ENCODE measurements at places on chromosomes 7 and 10. TPM values are rescaled to one million over a fixed set of nuclear protein-coding genes. Genes with fewer than 3 reads are reported as not detected.

The TMEM213 gene
- not detected for total RNA-seq

The MAT1A gene
- 3.9 TPM for total RNA-seq

The AP1S1 gene
- 47.2 TPM for total RNA-seq

The VSTM2A gene
- total RNA-seq, result 5.8 TPM

The ATG9B gene
- 7.1 TPM for total RNA-seq

The RADIL gene
- 12.0 TPM for total RNA-seq

The ACSM6 gene
- not detected for total RNA-seq

The PDCD4 gene
- 120 TPM for total RNA-seq

The ANKRD7 gene
- total RNA-seq, result 0.36 TPM

The BICC1 gene
- 5.1 TPM for total RNA-seq

The TAS2R41 gene
- not detected for total RNA-seq

The RNF32 gene
- 2.4 TPM for total RNA-seq

The PARP12 gene
- total RNA-seq, result 46.4 TPM

The CTNNA3 gene
- 0.27 TPM for total RNA-seq

The SOSTDC1 gene
- total RNA-seq, result 3.0 TPM

The KCNMA1 gene
- total RNA-seq, result 37.9 TPM

The MINDY4 gene
- total RNA-seq, result 8.1 TPM

The GLI3 gene
- total RNA-seq, result 14.7 TPM

The HOXA7 gene
- 4.6 TPM for total RNA-seq

The RELN gene
- 2.6 TPM for total RNA-seq

The AKR1C4 gene
- total RNA-seq, result not detected

The SCART1 gene
- 10.1 TPM for total RNA-seq

The CHAT gene
- total RNA-seq, result 0.40 TPM

The CYP3A7 gene
- not detected for total RNA-seq

The NXPH1 gene
- not detected for total RNA-seq

The PRLHR gene
- not detected for total RNA-seq

The TFR2 gene
- 2.3 TPM for total RNA-seq

The C10orf95 gene
- total RNA-seq, result 3.7 TPM

The LRIT1 gene
- 1.1 TPM for total RNA-seq

The TPK1 gene
- 5.1 TPM for total RNA-seq

The AGBL3 gene
- 2.6 TPM for total RNA-seq

The CABCOCO1 gene
- total RNA-seq, result 1.0 TPM

The GRID2IP gene
- 2.6 TPM for total RNA-seq

The DYNC1I1 gene
- 4.4 TPM for total RNA-seq

The ANKRD1 gene
- total RNA-seq, result 20.0 TPM

The TUBAL3 gene
- total RNA-seq, result 1.1 TPM

All from prostate gland (tissue), 2 donors.